ENCODE measurements at places on chromosomes 6 and 20.

DNA sequence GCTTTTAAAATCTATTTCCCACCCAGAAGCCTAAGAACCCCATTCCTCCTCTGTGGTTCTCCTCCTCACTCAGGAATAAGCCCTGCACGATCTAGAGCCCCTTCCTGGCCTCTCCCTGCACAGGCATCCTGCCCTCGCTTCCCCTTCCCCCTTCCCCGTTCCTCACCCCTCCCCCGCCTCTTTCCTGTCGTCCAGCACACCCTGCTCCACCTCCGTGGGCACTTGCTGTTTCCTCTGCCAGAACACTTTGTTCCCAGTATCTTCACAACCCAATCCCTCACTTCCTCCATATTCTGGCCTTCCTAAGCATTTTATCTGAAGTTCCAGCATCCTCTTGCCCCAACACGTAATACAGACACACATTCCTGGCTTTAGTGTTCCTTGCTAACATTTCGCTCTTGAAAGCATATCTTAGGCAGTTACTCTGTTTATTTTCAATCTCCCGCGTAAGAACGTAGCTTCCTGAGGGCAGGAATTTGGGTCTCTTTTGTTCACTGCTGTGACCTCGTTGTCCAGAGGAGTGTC lies 20.2 kb upstream of the SLC22A2 start:
- no peak for DNase-seq

DNA sequence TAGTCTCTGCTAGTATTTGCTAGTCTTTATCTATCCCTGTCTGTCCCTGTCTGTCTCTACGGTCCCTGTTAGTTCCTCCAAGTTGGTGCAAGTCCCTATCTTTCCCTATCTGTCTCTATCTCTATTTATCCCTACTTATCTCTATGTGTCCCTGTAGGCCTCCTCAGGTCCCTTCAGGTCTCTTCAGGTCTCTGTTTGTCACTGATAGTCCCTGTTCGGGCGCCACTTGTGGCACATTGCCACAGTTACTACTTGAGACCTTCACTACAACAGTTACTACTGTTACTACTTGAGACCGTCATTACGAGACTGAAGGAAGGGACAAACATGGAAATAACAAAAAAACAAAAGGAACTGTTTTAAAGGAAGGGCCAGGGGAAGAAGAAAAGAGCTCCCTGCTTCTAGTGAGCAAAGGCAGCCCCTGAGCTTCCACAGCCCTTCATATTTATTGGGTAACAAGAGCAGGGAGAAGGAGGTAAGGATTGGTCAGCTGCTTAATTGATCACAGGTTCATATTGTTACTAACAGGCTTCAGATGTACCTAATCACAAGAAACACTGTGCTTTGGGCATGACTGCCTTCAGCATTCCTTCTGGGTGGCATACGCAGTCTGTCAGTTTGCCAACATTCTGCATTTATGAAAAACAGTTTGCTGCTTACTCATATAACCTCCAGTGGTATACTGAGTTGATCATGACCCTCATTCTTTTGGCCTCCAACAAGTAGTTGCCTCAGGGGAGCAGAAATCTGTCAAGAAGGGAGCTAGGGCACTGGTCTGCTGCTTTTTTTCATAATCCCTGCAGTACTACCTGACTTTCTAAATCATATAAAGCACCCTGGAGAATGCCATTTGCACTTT lies 8.4 kb downstream of the EPB41L2 start:
- DNase-seq = no peak

DNA sequence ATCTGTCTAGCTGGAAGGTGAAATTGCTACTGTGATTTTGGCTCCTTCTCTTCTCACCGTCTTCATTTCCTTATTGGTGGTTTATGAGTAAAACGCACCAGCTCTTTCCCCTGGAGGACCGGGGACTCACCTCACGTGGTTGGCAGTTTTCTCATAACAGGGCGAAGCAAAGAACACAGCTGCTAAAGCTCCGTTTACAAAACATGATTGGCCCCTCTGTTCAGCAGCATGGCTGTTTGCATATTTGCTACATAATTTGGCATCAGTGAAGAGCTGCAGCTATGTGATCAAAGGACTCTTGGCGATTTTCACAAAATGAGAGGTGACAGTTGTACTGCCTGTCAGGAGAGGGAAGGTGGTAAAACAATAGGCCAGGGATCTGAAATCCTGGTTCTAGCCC lies 20.5 kb upstream of the TMEM181 start:
- no peak for DNase-seq

DNA sequence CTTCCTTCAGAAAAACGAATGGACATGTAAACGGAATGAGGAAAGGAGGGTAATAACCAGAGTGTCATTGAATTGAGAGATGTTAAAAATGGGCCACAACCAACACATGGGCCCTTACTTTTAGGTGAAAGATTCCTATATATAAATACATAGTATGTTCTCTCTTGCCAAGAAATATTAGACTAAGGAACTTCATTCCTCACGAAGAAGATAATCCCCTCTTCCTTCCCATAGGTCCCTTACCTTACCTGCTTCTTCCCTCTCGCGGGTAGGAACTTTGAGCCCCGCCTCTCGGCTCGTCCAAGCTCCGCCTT lies 295 bp upstream of the TBC1D22B start:
- no peak for DNase-seq

- no peak for DNase-seq
Observed at GRCh38 chr6:5811997-5812396, 194.7 kb downstream of the NRN1 start.

GRCh38 chr6:45667300-45667699 lies 289.6 kb upstream of the SUPT3H start:
- no peak for DNase-seq

- no peak for DNase-seq
Observed at GRCh38 chr20:7799862-7800261, 140.4 kb downstream of the HAO1 start.

DNA sequence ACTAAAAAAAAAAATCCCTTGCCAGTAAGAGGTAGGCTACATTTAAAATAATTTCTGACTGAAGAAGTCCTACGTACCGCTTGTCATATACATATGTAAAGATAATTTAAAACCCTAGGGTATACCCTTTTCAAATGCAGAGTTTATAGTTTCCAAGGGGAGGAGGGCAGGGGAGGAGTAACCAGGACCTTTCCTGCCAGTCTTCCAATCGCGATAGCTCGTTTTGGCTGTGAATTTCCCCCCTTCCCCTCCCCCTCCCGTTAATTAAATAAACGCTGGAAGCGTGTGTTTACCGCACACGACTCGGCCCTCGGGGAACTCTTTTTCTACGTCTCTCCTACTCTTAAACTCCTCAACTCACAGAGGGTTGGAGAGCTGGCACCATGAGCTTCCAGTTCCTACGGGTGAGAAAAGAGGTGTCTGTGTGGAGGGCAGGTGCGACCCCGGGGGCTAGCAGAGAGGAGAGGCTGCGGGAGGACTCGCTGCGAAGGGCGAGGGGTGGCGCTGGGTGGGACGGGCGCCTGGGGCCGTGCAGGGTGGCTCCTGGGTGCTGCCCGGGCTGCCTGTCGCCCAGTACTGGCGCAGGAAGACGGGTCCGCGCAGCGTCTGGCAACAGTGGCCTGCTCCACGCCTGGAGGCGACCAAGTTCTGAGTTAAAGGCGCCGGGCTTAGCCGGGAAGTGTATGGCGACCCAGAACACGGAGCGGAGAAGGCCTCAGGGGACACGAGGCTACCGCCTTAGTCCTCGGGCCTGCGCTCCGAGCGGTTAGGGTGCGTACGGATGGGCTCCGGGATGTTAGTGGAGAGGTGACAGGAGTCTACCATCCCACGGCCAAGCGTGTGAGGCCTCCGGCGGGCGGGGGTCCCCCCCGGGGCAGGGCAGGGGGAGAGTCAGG lies 4.1 kb upstream of the TFAP2C start:
- no peak for DNase-seq

- DNase-seq = no peak
Observed at GRCh38 chr6:129448965-129449364, 261.0 kb downstream of the ARHGAP18 start.

- no peak for DNase-seq
Observed at GRCh38 chr20:1423206-1423605, 30.4 kb upstream of the FKBP1A start.

DNA sequence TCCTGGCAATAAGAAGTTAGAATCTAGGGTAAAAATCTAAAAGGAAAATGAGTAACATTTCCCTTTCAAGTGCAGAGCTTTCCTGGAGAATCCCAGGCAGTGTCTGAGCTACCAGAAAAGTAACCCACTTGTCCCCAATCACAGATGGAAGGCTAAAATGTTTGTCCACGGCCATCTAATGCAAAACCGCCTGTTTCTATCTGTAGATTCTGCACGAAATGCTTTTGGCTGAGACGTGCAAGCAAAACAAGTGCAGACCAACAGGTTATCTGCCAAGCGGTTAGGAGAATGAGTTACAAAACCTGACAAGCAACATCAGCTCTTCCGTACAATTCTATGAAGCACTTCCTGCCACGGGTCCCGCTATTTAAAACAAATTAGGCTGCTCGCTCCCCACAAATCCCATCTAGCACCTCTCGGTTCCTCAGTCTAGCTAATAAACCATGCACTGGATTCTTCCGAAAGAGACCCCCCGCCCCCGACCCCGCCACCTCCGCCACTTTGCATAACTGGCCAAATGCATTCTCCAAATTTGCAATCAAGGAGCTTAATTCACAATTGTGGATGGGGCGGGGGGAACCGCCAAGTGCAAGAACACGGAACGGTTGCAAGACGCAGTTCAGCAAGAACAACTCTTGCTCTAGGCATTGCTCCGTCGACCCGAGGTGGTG lies 1.4 kb downstream of the ELOVL5 start:
- peak; percentile 45 for DNase-seq

DNA sequence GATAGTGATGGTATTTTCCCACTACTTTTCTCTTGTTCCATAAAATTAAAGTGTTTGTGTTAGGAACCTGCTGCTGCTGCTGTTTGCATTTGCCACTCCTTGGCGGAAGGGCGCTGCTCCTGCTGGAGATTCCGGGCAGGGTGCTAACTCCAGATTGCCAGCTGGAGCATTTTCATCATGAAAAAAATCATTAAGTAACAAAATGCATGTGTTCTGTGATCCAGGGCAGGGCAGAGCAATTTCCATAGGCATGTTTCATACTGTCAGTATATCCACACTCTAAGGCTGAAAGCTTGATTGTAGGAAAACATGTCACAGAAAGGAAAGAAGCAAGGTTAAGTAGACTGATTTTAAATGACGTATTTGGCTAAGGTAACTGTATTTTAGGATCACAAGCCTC lies 24.0 kb downstream of the PBOV1 start:
- DNase-seq = no peak

- no peak for DNase-seq
Observed at GRCh38 chr6:166969390-166970002, 13.1 kb upstream of the RNASET2 start.

GRCh38 chr20:2402271-2402980 lies 21.7 kb downstream of the TGM6 start:
- peak; percentile 43 for DNase-seq

GRCh38 chr6:7137335-7138045 lies 29.7 kb downstream of the RREB1 start:
- DNase-seq = peak; percentile 68

- no peak for DNase-seq
Observed at GRCh38 chr20:32144898-32145662, 35.6 kb downstream of the TM9SF4 start.

- DNase-seq = no peak
Observed at GRCh38 chr20:39528436-39528835, 566.3 kb downstream of the DHX35 start.

DNA sequence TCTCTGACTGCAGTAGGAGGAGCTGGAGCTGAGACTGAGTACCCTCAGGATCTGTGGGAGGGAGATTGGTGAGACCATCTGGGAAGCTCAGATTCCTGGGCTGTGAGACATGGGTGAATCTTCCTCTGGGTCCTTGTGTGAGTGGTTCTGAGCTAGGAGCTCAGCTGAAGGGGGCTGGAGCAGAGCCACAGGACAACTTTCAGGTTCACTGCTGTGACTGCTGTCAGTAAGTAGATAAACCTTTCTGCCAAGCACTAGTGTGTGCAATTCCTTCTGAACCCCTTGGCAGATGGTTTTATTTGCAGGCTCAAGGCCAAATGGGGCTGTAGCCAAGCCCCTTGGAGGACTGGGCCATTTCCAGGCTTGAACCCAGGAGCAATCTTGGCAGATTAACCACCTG lies 49.6 kb upstream of the SNAP91 start:
- no peak for DNase-seq

GRCh38 chr6:158038291-158039177 lies 56.9 kb downstream of the SYNJ2 start:
- DNase-seq = no peak

- peak; percentile 55 for DNase-seq
Observed at GRCh38 chr6:140043762-140044378, 669.4 kb upstream of the CITED2 start.

DNA sequence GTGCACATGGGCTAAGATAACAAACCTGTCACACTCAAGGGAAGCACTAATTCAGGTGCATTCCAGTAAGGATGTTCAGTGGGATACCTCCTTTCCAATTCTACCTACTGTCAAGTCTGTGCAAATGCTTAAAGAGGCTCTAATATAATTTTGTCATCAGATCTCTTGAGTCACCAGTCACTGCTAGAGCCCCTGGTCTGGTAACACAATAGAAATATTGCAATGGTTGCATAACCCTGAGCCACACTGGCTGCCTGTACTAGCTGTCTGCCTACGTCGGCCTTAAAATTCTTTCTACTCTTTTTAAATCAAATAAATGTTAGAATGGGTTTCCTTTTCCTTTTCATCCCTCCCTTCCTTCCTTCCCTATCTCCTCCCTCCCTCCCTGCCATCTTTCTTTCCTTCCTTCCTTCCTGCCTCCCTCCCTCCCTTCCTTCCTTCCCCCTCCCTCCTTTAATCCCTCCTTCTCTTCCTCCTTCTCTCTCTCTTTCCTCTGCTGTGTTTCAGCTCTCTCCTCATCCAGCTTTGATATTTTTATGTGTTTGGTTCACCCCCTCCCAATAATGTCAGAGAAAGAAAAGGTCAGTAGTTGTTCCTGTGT lies 28.1 kb upstream of the OLIG3 start:
- DNase-seq = no peak

GRCh38 chr20:59785669-59785959 lies 147.8 kb downstream of the SYCP2 start:
- DNase-seq = no peak

GRCh38 chr6:11423667-11424066 lies 113.9 kb upstream of the TMEM170B start:
- DNase-seq = no peak

GRCh38 chr6:55998576-55998975 lies 123.2 kb upstream of the BMP5 start:
- DNase-seq = no peak

GRCh38 chr6:20639161-20639560 lies 104.9 kb downstream of the CDKAL1 start:
- DNase-seq = no peak

GRCh38 chr6:163460307-163460782 lies 45.8 kb downstream of the QKI start:
- peak; percentile 80 for DNase-seq

DNA sequence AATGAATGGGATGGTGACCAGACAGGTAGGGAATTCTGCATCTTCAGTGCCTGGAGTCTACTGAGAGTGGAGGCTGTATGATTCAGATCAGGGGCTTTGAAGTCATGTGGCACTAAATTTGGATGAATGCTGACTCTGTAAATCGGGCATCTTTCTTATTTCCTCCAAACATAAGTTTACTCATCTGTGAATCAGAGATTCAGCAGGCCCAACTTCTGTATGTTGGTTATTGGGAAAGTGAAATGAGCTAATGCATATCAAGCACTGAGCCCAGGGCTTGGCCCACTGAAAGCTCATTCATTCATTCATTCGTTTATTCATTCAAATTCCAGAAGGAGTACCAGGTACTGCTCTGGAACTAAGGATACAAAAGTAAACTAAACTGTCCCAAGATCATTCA lies 192.3 kb upstream of the RIN2 start:
- no peak for DNase-seq

- DNase-seq = no peak
Observed at GRCh38 chr20:63366390-63367365, 5.5 kb upstream of the CHRNA4 start.
